CD4-positive, alpha-beta T cell treated with Interferon alpha-2 for 1 hour (primary cell): ENCODE measurements at places on chromosomes 7 and 10.

- DNase-seq = no peak
Measured at GRCh38 chr10:89482256-89482655, 53.1 kb downstream of the SLC16A12 start.

DNA sequence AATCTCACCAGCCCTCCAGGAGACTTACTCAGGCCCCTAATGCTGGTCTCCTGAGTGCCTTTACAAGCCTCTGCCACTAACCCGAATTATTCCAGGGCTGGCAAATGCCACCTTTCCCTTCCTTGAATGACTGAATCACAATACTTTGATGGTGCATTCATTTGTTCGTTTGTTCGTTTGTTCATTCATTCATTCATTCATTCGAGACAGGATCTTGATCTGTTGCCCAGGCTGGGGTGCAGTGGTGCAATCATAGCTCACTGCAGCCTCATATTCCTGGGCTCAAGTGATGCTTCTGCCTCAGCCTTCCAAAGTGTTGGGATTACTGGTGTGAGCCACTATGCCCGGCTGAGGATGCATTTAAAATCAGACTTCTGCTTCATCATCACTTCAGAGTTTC lies 6.0 kb downstream of the ZNF12 start:
- DNase-seq = no peak

- DNase-seq = no peak
Measured at GRCh38 chr10:18209241-18209640, 69.0 kb downstream of the CACNB2 start.

DNA sequence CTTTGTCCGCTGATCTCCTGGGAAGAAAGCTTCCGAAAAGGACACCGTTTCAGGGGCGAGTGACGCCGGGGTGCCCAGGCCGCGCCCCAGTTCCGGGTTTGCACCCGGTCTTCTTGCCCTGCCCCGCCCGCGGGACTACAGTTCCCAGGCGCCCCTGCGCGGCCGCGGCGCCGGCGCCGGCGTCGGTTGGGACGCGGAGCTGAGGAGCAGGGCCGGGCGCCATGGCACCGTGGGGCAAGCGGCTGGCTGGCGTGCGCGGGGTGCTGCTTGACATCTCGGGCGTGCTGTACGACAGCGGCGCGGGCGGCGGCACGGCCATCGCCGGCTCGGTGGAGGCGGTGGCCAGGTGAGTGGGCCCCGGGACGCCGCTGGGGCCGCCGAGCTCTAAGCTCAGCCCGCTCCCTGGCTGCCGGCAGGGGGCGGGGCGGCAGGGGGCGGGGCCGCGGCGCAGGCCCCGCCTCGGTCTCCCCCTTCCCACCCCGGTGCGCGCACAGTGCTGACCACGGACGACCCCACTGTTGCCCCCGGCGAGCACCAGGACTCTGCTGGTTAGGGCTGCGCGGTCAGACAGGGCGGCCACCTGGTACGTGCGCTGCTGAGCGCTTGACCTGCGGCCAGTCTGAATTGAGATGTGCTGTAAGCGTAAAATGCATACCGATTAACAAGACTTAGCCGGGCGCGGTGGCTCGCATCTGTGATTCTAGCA lies at the start of gene LHPP:
TSS of gene LHPP (plus strand) at position 182 of the 706 bp plus-strand sequence. CDS start at position 222, 40 bp downstream.
- peak; percentile 84 for DNase-seq

DNA sequence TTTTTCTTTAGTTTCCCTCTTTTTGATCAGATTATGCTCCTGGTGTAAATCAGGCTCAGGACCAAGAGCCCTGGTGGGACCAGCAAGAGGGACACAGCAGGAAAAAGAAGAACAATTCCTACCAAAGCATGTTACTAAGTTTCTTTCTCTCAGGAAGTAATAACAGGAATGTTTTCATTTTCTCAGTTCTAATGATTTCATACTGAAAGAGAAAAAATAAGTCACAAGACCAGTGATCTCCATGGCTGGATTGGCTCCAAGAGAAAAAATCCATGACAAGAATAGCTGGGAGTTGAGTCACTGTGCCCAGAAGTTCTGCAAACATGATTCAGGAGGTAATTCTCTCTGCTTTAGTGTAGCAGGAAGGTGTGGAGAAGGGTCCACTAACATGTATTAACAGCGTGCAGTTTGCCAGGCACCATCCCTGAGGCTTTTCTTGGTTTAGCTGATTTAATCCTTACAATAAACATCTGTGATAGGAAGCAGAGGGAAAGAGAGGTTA lies 23.8 kb upstream of the IFIT2 start:
- no peak for DNase-seq

GRCh38 chr7:73668103-73668885 lies 663 bp downstream of the VPS37D start:
- peak; percentile 16 for DNase-seq

- DNase-seq = no peak
Measured at GRCh38 chr10:48981310-48981907, 41.8 kb upstream of the LRRC18 start.

GRCh38 chr7:104967088-104967487 lies 46.9 kb upstream of the KMT2E start:
- DNase-seq = no peak

DNA sequence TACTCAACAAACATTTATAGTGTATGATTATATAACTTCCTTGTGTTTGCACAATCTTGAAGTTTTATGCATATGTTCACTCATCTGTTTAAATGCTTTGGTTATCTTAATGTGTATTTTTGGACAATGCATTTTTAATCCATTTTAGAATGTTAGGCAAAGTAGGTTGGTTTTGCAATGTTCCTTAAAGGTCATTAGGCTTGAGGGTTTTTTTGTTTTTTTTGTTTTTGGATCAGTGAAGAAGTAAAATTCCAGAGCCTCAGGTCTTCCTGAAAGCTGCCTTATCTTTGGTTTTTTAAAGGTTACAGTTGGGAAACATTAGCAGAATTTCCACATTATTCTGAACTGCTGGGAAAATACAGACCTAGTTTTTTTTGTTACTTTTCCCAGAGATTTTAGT lies 12.8 kb downstream of the MDFIC start:
- DNase-seq = no peak

GRCh38 chr7:36635091-36635490 lies 89.2 kb downstream of the AOAH start:
- DNase-seq = no peak

DNA sequence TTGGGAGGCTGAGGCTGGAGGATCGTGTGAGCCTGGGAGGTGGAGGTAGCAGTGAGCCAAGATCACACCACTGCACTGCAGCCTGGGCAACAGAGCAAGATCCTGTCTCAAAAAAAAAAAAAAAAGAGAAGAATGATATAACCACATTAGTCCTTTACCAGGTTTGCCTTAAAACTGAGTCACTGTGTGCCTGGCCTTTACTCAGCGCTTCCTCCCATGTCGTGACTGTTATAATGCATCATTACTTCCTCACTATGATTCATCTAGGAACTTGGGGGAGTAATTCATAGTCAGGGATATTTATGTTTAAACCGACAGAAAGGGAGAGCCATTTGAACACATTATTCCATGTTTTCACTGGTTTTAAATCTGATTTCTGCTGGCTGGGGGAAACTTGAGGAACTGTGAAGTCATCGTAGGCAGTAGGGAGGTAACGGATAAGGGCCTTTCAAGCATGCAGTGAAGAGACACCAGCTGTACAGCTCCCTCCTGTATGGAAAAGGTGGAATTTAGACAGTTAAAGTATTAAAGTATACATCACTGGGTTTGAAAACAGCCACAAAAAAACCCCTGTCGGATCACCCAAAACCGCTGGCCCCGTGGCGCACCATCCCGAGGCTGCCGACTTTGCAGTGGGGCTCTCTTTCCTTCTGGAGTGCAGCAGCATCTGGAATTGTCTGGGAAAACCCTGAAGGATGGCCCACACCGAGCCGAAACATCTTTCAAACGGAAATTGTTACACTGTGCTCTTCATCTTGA lies 119.8 kb downstream of the NKX6-2 start:
- no peak for DNase-seq

GRCh38 chr10:3806603-3807002 lies 21.6 kb upstream of the KLF6 start:
- no peak for DNase-seq

DNA sequence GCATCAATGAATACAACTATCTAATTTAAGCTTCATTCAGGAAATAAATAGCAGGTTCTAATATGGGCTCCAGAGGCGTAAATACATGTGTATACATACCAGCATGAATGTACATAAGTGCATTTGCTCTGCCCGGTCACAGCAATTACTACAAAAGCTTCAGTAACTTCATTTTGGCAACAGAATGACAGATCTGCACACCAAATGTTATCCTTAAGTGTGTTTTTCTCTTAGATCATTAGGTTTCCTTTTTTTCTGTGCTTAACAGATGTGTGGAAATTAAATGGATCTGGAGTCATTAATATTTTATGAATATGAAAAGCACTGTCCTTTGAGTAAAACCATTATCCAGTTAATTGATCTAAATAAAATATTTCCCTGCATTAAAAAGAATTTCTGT lies 159.0 kb upstream of the MEOX2 start:
- no peak for DNase-seq

DNA sequence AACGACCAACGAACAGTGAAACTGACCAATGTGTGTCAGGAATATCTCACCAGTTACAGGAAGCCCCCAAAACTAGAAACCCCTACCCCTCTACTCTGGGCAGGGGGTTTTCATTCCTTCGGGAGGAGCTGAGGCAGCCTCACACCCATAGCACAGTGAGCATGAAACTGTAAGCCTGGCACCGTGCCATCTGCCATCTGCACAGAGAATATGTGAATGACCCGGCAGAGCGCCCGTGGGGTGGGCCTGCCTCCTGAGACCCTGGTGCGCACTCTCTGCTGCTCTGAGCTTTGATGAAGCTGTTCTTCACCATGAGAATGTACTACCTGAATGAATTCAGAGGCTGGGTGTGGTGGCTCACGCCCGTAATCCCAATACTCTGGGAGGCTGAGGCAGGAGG lies 27.1 kb downstream of the DAGLB start:
- no peak for DNase-seq

GRCh38 chr10:79435271-79436065 lies 10.0 kb downstream of the ZCCHC24 start:
- no peak for DNase-seq

GRCh38 chr7:139972029-139972428 lies 90.7 kb downstream of the PARP12 start:
- no peak for DNase-seq
